ENCODE measurements at places on chromosomes 6 and 20.

GRCh38 chr20:13173201-13173600 is 47.9 kb upstream of the ISM1 start:
- DNase-seq = no peak

- DNase-seq = no peak
Measured at GRCh38 chr20:10799735-10800134, 125.9 kb upstream of the JAG1 start.

DNA sequence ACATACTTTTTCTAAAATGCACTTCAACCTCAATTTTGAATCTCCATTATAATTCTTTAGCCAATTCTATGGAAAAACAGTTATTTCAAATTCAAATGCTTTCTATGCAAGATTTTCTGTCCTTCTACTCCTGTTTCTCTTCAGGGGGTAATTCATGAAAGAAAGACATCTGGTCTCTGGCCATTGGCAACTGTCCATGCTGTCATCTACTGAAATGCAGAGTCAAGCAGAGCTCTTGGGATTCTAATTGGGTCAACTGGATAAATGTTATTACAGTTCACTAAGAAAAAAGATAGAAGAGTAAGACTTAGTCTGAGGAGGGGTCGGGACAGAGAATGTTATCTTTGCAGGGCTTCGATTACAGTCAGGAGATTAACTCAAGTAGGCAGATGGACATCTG is 22.0 kb upstream of the BMP5 start:
- DNase-seq = no peak

- DNase-seq = no peak
Measured at GRCh38 chr6:98816799-98817198, 17.6 kb upstream of the POU3F2 start.

- DNase-seq = no peak
Measured at GRCh38 chr6:7727946-7728854, 2.3 kb downstream of the BMP6 start.

DNA sequence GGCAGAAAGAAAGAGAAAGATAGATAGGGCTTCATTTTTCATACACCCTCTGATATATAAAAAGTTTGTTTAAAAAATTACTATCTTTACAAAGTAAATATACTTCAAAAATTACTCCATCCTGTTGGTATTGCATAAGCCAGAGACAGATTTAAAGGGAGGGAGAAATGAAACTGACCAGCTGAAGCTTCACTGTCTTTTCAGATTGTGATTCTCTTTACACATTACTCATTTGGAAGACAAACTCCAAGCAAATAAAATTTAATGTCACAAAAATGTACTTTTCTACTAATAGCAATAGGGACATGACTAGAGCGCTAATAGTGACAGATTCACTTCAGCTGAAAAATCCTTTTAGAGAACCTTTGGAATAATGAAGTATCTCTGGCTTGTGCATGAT is 38.6 kb upstream of the MARCKS start:
- DNase-seq = no peak

GRCh38 chr20:49210101-49210756 is 9.0 kb upstream of the DDX27 start:
- DNase-seq = no peak

DNA sequence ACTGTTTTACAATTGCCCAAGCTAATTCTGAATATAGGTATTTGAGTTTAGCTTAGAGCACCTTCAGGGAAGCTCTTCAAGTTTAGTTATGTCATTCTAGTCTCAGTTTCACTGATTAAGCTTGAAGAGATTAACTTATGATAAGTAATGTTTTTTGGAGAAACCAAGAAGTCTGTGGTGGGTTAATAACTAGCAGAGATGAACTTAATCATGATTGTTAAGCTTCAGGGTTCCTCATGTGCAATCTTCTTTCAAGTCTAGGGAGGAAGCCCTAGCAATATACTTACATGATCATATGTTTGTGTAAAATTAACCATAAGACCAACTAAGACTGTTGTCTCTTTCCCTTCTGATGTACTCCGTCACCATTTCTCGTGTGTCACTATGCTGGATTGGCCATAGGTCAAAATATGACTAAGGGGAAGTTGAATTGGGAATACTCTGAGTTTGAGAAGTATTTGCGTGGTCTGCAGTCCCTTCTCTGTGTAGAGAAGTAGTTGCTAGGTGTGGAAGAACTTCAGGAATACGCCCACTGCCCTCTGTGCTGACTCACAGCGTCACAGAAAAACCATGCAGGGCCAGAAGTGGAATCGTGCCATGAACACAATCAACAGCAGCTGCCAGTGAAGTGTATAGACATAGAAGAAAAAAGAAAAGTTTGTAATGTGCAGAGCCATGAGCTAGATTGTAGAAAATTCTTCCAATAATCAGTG is 88.3 kb downstream of the SH3BGRL2 start:
- no peak for DNase-seq

- DNase-seq = no peak
Measured at GRCh38 chr6:24228681-24229255, 102.8 kb downstream of the NRSN1 start.

GRCh38 chr6:63941747-63942470 is 306.3 kb downstream of the PHF3 start:
- DNase-seq = no peak

DNA sequence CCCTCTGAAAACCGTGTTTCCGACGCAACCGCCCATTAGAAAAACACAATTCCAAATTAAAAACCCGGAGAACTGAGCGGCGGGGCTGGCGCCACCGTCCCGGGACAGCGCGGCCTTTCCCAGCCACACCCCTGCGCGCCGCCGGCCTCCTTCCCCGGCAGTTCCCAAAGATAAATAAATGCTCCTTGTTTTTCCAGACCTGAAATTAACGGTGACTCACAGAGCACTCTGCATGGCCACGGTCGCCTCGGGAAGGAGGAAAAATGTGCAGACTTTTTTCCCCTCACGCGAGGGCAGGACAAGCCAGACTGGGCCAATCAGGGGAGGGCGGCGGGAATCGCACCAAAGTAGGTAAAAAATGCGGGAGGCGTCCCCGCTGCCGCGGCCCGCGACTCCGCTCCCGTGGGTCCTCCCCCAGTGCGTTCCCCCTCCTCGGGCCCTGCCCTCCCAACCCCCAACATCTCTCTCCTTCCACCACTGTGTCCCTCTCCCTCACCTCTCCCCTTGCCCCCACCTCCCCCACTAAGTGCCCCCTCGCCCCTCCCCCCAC is 828 bp upstream of the DSTN start:
- no peak for DNase-seq

DNA sequence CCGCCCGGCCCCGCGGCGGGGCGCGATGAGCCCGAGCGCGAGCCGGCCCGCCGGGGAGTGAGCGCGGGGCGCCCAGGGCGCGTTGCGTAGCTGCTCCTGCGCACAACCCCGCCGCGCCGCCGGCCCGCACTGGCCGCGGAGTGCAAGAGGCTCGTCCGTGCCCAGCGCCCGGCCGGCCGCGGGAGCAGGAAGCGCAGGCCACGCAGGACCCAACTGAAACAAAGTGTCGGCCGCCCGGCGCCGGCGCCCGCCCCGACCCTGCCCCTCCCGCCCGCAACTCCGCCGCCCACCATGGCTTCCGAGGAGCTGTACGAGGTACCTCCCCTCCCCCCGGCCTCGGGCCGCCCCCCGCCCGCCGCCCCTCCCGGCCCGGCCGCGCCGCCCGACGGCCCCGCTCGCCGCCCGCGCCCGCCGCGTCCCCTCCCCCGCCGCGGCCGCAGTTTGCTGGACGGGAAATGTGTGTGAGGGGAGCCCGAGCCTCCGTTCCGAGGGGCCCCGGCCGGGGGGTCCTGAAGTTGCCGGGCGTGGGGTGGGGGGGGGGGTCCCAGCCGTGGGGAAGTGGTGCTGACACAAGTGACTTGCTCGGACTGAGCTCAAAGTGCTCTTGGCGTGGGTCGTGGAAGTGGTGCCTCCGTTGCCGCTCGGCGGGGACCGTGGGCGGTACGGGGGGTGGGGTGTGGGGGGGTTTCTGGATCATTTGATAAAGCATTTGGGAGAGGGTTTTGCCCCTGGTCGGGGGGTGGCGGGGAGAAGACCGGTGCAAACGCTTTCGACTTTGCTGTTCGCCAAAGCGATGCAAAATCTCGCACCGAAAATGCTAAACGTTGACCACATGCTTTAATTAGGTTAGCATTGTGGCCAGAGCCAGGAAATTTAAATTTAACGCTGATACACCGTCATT is 539 bp downstream of the CDYL start:
- peak; percentile 9 for DNase-seq

GRCh38 chr20:19022791-19023448 is 189.5 kb upstream of the SLC24A3 start:
- no peak for DNase-seq

DNA sequence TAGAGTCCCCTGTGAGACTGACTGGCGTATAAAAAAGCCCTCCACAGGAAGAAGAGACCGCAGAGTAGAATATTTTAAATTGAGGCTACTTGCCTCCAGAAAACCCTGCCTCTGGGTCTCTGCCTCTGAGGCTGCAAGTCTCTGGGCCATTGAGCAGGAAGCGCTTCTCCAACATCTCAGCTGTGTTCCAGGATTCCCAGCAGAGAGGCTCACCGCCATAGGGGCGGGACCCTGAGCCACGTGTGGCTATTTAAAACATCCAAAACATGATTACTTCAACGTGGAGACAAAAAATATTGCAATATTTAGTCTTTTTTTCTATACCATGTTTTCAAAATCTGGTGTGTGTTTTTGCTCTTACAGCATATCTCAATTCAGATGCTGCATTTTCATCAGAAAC is 59.4 kb downstream of the GNAS-AS1 start:
- DNase-seq = no peak
